ENCODE measurements at places on chromosomes 4 and X.

- no peak for DNase-seq
These were observed 55.1 kb upstream of the F9 start for GRCh38 chrX:139475432-139475831.

DNA sequence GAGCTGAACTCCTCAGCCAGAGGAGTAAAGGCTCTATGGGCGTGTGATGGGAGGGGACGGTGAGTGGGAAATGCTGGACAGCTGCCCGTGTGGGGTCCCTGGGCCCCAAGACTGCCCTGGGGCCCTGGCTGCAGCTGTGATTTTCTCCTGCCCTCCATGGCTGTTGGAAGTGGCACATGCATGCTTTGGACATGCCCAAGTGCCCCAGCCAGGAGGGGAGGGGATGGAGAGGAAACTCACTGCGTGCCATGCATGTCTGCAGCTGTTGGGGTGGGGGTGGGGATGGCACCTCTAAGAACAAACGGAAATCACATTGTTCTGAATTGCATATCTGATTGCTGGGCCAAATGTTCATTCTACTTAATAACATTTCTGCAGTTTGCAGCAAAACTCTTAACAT, 52.4 kb downstream of the MID2 start:
- no peak for DNase-seq

DNA sequence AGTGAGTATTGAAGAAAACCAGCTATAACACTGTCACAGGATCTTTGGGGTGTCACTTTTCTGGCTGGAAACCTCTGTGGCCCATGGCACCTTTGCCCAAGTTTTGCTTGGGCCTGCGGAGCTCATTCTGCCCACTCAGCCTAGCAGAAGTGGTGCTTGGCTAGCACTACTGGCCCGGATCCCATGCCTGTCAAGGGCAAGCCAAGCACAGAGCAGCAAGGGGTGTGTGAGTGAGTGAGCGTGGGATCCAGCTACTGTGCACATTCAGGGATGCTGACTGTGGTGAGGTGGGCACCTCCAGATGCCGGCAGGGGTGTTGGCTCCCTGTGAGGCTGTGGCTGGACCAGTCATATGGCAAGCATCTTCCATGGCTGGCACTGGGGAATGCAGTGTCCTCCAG, 55.4 kb upstream of the RASGEF1B start:
- no peak for DNase-seq

DNA sequence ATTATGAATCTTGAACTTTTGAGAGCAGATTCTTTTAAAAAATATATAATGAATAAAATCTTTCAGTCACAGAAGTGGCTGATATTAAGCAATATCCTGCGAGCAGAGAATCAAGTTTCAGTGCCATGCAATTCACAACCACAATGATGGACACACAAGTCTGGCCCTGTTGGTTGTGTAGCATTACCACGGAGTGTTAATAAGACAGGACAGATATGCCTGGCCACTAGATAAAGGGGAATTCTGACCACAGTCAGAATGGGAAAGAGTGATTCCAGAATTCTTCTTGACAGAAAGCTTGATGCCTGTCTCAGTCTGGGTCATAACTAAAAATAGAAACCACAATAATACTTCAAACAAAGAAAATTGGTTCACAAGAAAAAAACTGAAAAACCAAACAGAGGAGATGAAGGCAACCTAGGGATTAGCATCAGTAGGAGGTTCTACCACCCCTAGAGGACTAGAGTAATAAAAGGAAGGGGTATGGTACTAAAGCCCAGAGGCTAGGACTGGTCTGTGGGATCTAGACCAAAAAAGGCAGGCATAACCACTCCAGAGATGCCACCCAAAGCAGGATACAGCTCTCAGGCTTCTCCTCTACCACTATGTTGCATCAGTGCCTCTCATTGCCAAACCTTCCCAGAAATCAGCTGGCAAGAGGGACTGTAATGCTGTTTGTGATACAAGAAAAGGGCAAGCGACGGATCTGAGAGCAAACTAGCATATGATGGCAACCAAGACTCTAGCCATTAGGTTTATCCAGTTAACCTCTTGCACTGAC, 59.0 kb downstream of the RNF150 start:
- DNase-seq = no peak

DNA sequence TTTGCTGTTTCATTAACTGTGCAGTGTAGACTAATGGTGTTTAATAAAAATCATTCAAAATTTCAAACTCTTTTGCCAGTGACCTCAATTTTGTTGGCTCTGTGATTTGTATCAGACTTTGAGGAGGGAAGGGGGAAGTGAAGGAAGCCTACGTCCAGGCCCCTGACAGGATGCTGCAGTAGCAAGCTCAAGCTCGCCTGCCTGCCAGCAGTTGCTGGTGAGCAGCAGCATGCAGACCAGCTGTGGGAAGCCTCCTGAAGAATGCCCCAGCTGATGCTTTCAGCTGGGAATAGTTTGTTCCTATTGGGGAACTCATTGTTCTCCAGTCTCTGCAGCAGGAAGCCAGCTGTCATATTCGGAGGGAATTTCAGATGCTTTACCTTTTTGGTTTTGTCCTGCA, 495.2 kb downstream of the AFF2 start:
- DNase-seq = no peak

- DNase-seq = no peak
These were observed 144.3 kb downstream of the NWD2 start for GRCh38 chr4:37388681-37389365.

GRCh38 chr4:126046081-126046614, 731.4 kb downstream of the FAT4 start:
- DNase-seq = no peak

DNA sequence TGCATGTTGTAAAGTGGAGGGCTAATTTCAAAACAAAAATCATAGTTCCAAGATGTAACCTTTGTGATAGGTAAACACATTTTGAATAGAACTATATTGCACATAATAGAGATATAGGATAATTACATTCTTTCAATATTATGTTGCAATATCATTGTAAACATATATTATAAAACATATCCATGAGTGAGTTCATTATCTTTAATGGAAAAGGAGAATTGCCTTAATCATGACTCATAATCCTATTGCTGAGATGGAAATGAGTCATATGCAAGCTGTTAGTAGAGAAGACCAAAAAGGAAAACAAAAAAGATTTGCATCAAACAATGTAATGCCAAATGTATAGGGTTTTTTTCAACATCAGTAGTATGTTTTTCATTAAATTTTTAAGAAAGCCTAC, 73.7 kb upstream of the WDR44 start:
- DNase-seq = no peak

DNA sequence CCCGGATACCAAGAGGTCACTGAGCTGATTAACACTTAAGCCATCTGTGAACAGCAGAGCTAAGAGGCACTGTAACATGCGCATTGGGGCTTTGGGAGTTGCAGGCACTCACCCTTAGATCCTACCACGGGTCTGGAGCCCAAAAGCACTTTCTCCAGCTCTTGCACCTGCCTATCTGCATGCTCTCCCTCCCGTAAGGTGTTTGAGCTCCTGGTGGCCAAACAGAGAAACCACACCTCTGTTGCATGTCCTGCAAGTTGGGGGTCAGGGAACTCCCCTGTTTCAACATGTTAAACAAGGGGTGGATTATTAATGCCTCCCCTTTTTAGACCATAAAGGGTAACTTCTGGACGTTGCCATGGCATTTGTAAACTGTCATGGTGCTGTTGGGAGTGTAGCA, 49.8 kb downstream of the GYPA start:
- DNase-seq = no peak

- no peak for DNase-seq
These were observed 36.3 kb downstream of the IL21 start for GRCh38 chr4:122584519-122584918.

DNA sequence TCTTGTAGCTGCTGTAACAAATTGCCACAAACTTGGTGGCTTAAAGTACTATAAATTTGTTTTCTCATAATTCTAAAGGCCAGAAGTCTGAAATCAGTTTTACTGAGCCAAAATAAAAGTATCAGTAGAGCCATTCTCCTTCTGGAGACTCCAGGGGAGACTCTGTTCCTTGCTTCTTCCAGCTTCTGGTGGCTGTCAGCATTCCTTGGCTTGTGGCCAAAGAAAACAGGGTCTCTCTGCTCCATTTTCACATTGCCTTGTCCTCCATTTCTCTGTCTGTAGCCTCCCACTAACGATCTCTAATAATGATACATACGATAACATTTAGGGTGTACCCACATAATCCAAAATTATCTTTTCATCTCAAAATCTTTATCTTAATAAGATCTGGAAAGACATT, 200.4 kb downstream of the MAB21L2 start:
- no peak for DNase-seq
